ENCODE measurements at places on chromosomes 5 and 9. TPM values are rescaled to one million over a fixed set of nuclear protein-coding genes. Genes with fewer than 3 reads are reported as not detected.

Gene SEC16A
- 17.7 TPM for total RNA-seq

Gene TRIM36
- 0.36 TPM for total RNA-seq

Gene FOXD4L4
- 0.09 TPM for total RNA-seq

Gene SNX2
- 44.8 TPM for total RNA-seq

Gene GALT
- total RNA-seq, result 17.2 TPM

Gene RASEF
- total RNA-seq, result 0.09 TPM
